ENCODE measurements at places on chromosomes 1 and 21.

DNA sequence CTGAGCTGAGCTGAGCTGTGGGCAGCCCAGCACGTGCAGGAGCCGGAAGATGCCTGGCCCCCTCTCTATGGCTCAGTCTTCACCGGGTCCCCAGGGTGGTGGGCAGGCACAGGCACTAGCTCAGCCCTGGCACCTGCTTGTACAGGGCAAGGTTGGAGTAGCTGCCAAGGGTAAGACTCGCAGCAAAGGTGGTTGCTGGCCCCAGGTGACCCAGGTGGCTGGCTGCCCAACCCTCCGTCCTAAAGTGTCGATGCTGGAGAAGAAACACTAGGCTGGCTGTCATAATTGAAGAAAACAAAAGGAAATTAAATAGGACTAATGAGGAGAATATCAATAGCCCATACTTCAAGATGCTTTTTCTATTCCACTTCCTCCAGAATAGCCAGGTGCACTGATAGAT is 77.1 kb upstream of the ACTL8 start:
- DNase-seq: no peak

GRCh38 chr1:220527908-220528678 is at the start of gene MARK1:
Gene MARK1, plus strand, starts transcription at chr1:220528136. Its CDS starts 687 bp downstream, at chr1:220528823.
- no peak for DNase-seq

DNA sequence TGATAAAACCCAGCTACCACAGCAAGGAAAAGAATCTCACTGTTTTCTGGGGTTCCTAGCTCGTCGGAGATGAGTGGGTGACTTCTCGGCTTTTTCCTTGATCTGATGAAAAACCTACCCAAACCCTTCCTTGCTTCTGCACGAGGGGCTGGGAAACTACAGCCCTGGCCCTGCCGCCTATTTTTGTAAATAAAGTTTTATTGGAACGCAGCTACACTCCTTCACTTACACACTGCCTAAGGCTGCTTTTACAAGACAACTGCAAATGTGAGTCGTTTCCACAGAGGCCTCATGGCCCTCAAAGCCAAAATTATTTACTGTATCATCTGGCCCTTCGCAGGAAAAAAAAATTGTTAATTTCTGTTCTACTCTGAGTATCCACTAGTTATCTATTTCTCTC is 116.0 kb upstream of the TMPRSS2 start:
- DNase-seq: no peak

- DNase-seq: no peak
These were observed 49.7 kb upstream of the RAP1A start for GRCh38 chr1:111569913-111570312.

GRCh38 chr1:157833145-157833544 is 8.5 kb downstream of the CD5L start:
- no peak for DNase-seq

DNA sequence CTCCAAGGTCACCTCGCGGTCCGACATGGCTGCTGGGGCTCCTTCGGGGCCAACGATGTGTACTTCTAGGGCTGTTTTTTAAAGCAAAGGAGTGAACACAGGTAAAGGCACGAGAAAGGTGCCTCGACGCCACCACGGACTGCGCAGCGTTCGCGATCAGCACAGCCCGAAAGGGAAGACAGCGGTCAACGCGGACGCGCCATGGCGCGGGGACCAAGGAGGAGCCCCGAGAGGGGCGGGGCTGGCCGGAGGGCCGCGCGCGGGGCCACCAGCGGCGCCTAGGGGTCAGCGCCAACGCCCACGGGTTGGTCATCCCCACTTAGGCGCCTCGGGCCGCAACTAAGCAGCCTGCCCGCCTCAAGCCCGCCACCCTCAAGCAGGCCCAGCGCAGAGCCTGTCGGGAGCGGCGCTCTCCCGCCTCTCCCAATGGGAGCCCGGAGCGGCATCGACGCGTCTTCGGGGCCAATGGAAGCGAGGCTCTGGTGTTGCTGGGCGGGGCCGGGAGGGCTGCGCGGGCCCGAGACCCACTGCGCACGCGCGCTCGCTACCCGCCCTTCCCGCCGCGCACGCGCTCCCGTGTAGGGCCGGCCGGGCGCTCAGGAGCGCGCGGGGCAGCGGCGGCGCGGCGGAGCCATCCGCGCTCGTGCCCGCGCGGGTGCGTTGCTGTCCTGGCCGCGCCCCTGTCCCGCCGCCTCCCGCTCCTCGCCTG is at the start of gene DIP2A:
Gene DIP2A, plus strand, starts transcription at position 577 of the 709 bp plus-strand sequence. CDS start 241 bp downstream, outside the sequence.
- DNase-seq: peak; percentile 78

DNA sequence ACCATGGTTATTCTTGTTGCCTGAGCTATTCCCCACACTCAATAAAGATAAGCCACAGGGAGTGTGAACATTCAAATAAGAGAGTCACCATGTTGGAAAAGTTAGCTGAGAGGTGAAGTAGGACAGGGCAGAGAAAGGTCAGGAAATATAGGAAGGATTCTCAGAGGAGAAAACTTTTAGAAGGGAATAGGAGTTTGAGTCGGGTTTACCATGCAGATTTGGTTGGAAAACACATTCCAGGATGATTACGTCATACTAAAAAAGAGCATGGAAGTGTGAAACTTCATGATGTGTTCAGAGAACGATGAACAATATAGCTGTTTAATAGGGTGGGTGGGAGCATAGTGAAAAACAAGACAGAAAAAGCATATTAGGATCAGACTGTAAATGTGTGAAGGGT is 1125.3 kb upstream of the ADGRL2 start:
- no peak for DNase-seq

- DNase-seq: no peak
These were observed 953.2 kb downstream of the BRINP3 start for GRCh38 chr1:189524501-189524900.

- DNase-seq: no peak
These were observed 35.6 kb downstream of the NUF2 start for GRCh38 chr1:163357378-163357777.

DNA sequence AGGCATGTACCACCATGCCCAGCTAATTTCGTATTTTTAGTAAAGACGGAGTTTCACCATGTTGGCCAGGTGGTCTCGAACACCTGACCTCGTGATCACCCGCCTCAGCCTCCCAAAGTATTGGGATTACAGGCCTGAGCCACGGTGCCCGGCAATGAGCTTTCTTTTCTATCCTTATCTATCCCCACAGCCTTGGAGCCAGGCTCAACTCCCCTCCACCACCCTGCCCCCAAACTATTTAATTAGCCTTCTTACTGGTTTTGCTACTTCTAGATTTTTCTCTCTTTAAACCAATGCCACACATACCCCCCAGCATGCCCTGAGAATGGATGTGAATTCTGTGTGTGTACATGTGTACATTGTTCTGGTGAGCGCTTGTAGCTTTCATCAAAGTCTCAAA is 5.7 kb upstream of the VANGL2 start:
- DNase-seq: no peak

- DNase-seq: no peak
These were observed 265.9 kb upstream of the C1orf105 start for GRCh38 chr1:172154551-172154950.

- no peak for DNase-seq
These were observed 64.9 kb downstream of the FHAD1 start for GRCh38 chr1:15311880-15312279.

DNA sequence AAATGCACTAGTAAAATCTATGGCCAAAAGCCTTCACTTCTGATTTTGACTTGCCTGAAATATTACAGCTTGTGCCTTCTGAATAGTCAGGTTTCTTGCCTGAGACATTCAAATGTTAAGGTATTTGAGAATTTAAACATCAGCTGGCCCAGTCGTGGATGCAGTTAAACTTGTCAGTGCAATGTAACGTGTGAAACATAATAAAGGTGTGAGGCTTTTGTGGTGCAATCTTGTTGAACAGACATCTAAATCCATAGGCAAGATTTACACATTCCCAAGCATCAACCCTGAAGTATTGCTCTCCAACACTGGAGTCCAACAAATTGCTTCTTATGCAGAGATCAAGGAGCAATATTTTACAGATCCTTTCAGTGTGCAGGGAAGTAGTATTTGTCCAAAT is 4.4 kb downstream of the CCN1 start:
- no peak for DNase-seq

DNA sequence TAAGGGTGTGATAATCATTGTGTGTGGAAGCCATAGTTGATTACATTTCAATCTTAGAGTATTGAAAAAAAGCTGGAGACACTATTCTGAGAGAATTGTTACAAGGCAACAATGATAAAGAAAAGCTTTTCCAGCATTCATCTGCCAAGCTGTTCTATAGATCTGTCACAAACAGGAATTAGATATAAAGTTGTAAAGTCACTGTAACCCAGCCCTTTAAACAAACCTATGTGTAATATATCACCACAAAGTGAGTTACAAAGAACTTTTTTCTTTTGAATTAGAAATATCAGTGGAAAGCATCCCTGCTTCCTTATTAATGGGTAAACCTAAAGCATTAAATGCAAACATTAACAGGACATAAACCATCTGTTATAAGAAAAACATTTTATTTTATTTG is 55.4 kb downstream of the RPAP2 start:
- DNase-seq: no peak

DNA sequence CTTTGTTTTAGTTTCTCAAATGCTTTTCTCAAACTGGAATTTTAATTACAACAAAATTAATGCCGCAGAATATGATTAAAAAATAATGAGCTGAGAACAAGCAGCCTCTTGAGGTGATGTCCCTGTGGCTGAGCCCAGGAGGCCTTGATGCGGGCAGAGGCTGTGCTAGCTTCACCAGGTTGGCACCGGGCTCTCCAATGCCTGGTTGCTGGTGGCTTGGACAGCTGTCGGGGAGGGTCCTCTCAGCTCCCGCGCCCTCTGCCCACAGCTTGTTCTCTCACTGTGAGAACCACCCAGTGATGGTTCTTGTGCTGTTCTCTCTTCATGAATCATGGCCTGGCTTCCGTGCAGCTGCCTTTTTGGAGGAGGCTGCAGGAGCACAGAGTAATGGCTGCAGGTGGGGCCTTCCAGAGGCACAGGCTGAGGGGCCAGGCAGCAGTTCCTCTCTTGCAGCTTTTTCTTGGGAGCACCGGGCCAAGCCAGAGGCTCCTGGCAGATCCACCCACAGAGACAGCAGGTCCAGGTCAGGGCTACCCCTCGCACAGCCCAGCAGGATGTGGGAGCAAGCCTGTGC is 156.3 kb downstream of the PCBP3 start:
- no peak for DNase-seq

GRCh38 chr1:96882096-96882495 is 160.5 kb downstream of the PTBP2 start:
- DNase-seq: no peak

GRCh38 chr1:34073028-34073695 is 91.9 kb downstream of the CSMD2 start:
- DNase-seq: no peak

GRCh38 chr21:45456584-45457160 is 51.7 kb downstream of the COL18A1 start:
- no peak for DNase-seq

- no peak for DNase-seq
These were observed 389.9 kb downstream of the SIPA1L2 start for GRCh38 chr1:232239998-232240397.

DNA sequence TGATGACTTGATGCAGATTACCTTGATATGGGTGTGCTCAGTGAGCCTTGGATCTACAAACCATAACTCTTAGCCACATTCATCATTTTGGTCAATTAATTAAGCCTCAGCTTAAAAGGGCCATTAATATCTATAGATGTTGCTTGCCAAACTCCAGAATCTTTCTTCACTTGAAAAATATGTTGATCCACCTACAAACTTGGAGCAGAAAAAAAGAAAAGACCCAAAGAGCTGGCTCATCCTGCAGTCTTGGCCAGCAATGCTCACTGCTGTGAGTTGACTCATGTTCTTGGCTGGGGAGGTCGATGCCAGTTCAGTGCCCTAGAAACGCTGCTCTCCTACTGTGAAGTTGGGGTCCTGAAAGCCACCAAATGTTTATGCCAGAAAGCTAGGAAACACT is 75.4 kb downstream of the DPT start:
- DNase-seq: no peak

- DNase-seq: no peak
These were observed 61.1 kb upstream of the ACOT11 start for GRCh38 chr1:54486907-54487306.

DNA sequence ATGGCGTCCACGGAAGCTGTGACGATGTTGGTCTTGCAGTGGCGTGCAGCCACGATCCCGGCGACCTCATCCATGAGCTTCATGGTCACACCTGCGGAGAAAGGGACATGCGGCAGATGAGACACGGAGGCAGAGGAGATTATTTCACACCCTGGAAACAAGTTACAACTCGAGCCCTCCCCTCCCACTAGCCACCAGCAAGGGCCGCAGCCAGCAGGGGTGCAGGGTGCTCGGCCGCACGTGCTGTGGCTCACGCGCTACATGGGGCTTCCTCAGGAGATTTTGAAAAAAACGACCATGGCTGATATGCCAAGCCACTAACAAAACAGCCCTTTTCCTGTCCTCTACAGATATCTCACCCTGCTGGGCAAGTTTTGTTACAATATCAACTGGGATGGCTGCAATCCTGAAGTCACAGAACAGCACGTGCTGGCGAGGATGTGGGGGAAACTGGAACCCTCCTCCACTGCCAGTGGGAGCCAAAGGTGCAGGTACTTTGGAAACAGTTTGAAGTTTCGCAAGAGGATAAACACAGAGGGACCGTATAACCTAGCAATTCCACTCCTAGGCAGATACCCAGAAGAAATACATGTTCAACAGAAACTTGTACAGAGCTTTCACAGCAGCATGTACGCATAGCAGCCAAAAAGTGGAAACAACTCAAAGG is 34.1 kb upstream of the GPR153 start:
- no peak for DNase-seq

DNA sequence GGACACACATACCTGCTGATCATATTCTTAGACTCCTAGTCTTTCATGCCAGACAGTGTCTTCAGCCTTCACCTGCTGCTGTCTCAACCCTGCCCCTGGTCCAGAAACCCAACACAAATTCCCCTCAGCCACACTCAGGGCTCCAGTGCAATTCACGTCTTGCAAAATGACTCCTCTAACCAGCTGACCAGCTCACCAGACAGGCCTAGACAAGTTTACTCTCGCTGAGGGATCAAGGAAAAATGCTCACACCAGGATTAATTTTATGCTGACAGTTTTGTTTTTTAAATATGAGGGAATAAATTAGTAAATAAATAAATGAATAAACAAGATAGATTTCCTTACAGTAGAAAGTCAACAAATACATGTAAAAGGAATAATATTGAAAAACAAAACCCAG is 28.5 kb downstream of the CCDC185 start:
- no peak for DNase-seq

DNA sequence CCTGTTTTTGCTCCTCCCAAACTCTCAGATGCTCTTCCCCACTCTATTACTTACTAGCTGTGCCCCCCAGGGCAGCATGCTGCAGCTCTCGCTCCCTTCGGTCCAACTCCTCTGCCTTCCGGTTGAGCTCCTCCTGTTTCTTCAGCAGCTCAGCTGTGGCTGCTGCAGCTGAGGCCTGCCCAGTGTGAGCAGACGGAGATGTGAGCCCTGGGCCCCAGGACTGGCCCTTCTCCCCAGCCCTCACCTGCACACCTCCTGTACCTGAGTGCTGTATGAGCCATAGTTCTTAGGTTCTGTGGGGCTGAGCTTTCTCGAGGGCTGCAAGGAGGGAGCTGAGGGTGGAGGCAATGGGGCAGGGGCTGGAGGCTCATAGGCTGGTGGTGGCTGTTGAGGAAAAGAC is 1.9 kb downstream of the SCAMP3 start:
- no peak for DNase-seq
